WTC11 (cell line): ENCODE measurements at places on chromosomes 2 and 18.

DNA sequence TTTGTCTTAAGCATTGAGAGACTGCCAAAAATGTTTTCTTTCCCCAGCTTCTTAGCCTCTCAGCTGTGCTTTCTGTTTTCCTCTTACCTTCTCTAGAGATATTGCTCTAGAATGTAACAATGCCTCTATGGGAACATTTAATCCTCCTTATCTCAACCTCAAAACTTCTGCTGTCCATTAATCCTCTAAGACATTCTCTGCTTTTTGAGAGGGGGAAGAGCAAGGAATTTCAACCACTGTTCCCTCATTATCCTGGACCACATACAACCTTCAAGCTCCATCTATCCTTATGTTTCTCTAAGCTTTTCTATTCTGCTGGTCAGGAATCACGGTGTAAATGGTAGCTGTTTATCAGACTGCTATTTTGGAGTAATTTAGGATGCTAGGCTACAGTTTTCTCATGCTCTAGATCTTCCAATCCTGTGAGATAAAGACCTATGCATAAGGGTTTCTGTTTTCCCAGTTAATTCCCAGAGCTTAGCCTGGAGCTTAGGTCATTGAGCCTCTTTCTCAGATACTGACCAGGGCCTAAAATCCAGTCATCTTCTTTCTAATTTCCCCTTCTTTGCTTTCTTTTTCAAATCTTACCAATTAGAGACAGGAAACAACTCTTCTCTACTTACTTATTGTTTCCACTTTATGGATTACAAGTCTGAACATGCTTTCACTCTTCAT, 282.0 kb downstream of the CALCRL start:
- no peak for DNase-seq

DNA sequence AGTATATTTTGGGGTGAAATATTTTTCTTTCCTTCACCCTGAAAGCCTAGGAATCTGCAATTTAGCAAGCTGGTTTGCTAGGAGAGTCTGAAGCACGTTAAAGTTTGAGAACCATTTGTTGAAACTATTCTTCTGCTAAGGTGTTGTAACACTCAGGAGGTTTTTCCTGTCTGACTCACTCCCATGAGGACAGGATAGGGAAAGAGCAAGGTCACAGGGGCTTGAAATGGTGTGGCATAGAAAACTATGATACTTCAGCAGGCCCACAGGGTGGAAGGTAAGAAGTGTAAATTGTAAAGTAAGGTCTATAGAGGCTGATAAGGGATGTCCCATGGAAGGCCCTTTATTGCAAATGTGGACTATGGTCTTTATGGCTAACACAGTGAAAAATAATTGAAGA, 177.7 kb upstream of the ZC3H15 start:
- DNase-seq = no peak

- DNase-seq = no peak
These were observed 729.5 kb upstream of the LRRTM4 start for GRCh38 chr2:78251708-78252107.

DNA sequence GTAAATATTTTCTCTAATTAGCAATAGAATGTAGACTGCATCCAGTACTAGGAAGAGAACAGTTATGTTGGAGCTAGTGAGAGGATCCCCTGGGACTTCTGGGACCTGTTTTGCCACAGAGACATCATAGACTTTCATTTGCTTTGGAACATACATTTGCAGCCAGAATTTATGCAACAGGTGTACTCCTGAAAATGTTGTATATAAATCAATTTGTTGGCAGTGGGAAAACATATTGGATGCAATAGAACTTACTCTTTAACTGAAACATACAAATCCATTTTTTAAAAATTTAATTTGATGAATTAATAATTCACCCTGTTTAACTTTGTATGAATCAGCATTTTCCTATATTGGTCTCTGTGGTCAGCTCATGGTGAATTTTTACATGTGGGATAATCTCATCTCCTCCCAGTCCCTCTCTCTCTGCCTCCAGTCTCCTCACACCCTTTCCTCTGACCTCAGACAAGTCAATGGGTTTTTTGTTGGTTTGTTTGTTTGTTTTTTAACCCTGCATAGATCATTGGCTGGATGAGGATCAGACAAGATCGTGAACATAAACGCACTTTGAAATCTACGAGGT, 263.0 kb downstream of the LPIN1 start:
- DNase-seq = no peak

GRCh38 chr2:213252206-213252605, 32.1 kb upstream of the SPAG16 start:
- DNase-seq = no peak

DNA sequence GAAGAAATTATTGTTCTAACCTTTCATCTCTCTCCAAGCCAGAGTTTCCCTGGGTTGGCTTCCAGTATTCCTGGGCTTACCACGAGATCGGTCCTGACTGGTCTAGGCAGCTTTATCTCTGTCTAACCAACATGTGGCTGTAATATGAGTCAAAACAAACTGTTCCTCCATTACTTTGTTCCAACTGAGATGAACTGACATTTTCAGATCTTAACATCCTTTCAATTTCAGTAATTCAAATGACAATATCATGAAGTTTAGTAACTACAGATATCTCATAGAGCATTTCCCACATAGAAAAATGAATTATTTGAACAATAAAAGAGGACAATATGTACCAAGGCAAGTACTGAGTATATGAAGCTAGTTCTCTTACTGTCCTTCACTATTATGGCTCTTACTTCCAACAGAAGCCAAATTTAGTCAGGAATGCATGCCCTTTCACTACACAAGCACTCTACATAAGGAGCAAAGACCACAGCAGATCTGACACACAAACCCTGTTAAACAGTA, 15.5 kb downstream of the SLC25A12 start:
- DNase-seq = no peak

DNA sequence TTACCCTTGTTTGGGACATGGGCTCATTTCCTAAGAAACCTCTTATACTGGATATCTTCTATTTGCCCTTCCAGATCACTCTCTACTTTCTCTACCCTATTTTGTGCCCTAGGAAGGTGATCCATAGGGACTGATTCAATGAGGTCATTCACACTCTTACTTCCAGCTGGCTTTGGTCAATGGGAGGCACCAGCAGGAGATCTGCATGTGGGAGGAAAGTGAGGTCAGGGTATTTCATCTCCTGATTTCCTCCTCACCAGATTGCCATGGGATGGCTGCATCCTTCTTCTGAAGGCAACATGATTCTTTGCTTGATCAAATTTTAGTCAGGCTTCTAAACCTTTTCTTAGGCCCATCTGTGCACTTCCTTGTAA, 15.2 kb downstream of the M1AP start:
- no peak for DNase-seq

- no peak for DNase-seq
These were observed 96.8 kb downstream of the TAF4B start for GRCh38 chr18:26322890-26323653.

DNA sequence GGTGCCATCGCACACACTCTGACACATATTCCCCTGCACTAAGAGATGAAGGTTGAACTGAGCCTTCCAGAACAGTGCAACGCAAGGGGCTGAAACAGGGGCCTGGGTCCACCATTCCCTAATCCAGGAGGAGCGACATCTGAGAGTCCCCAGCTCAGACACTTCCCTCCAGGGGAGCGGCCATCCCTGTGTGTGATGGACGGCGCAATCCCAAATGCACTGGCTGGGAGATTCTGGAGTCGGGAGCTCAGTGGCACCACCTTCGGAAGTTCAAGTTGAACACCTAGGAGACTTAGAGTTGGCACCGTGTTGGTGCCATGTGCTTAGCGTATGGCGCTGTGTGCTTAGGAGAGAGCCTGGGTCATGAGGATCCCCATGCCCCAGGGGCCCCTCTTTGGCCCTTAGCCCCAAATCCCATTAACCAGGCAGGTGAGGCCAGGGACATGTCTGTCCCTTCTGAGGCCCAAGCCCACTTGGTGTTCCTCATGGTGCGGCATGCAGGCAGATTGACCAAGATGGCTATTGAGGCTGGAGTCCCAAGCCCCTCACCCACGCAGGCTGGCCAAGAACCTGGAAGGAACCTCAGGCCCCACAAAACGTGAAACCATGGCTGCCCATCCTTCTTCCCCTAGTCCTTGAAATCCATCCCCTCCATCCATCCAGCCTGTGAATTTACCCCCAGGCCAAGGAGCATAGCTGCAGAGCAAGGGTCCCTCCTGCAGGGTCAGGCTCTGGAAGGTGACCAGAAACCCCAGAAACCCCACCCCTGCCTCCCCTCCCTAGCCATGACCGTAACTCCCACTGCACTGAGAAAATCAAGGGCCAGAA, 114.1 kb upstream of the OTOS start:
- DNase-seq = no peak

DNA sequence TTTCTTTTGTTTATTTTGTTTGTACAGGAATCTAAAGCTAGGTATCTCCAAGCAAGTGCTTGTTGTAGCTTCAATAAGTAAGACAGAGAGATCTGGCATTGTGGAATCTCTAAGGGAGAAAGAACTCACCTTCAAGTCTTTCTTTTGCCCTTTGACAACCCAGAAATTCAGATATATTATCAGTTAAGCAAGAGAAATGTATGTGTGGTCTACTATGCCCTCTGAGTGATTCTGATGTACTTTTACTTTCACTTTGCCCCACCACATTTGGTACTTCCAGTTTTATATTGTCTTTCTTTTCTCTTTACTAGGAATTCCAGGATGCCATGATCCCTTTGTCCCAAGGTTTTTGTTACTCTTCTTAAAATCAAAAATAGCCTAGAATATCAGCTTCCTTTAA, 259.6 kb upstream of the PIK3C3 start:
- no peak for DNase-seq

GRCh38 chr2:194323740-194324139, 1333.3 kb upstream of the SLC39A10 start:
- DNase-seq = no peak

GRCh38 chr2:215557701-215558100, 121.8 kb upstream of the FN1 start:
- no peak for DNase-seq

- DNase-seq = peak; percentile 82
These were observed 69.3 kb downstream of the MARCO start for GRCh38 chr2:119011162-119011909.

DNA sequence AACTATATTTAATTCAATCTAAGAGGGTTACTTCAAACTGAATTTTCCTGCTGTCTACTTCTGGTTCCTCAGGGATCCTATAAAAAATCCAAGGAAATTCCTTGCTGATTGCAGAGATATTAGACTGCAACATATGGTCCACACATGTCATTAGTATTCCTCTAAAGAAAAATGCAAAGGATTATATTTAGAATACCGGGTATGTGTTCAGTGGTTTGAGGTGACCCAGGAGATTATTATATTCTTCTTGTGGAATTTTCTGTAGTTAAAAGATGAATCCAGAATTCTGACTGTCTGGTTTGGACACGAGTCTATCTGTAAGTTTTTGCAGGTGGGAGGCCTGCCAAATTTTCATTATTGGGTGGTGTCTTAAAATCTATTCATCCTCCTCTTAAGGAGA, 18.2 kb downstream of the HOXD1 start:
- DNase-seq = no peak

GRCh38 chr2:227717687-227718567, at the start of gene SLC19A3:
Gene SLC19A3 (minus strand): TSS chr2:227718028. CDS start chr2:227702318, 15,710 bp downstream.
- peak; percentile 91 for DNase-seq

- no peak for DNase-seq
These were observed 319.1 kb downstream of the SLC4A3 start for GRCh38 chr2:219946529-219946928.

DNA sequence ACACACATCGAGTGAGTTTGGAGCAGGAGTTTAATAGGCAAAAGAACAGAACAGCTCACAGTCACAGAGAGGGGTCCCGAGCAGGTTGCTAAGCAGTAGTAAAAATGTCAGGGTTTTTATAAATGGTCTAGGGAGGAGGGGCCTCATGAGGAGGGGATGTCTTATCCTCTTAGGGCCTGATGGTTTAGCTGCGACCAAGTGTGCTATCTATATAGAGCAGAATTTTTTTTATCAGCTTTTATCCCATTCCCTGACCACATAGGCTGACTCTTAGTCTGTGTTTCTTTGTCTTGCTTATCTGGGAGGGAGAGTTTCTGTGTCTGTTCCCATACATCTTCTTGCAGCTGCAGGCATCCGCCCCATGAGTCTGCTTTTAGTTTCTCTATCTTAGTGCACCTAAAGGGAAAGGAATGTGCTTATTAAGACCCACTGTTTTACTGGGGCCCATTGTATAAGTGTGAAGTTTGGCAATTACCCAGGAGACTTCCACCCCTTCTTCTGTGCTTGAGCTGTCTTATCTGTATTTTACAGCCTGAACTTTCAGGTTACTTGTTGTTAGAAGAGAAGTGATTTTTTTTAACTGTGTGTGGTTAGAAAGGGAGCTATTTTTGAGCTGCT, 30.4 kb upstream of the GMCL1 start:
- DNase-seq = no peak

DNA sequence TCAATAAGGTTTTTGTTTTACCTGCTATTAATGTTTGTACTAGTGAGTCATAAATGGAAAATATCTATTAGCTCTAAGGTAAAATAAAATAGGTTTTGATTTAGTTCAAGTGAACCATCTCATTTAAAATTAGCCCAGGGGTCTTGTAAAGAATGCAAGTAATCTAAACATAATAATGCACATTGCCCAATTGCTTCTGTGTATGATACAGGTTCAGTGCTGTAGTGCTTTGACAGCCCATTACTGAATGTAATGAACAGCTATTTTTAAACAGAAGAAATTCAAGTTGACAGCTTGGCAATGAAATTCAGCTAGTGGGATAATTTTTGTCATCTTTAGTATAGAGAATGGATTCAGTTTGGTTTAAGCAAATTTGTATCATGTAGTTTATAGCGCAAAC, 91.5 kb downstream of the CAMKMT start:
- no peak for DNase-seq

- no peak for DNase-seq
These were observed 93.6 kb downstream of the SH3BP4 start for GRCh38 chr2:235045336-235045972.
